ENCODE measurements at places on chromosomes 5 and 9.

DNA sequence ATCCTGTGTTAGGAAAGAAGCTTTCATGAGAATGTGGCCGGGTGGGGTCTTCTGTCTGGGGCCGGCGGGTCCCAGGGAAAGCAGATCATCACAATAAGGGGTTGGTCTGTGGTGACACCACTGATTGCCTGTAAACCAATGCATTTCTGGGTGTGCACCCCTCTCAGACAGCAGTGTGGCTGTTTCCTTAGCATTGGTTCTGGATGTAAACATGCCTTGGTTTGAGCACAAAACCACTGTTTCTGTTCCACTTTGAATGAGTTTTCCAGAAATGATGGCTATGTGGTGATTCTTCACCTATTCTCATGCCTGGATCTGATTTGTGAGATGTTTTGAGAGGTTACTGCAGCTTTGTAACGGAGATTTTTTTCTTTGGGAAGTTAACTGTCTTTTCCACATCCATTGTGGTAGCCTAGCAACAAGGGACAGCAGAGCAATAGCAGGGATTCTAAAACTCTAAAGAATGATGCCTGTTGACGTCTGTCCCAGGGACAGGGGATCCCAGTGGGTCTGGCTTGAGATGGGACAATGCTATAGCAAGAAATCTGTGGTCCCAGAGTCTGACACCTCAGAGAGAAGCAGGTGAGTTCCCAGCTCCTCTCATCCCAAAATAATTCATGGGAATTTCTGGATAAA is at the start of gene CCDC192:
CCDC192 (plus strand) TSS at position 466 of the 636 bp plus-strand sequence; CDS start at position 521, 55 bp downstream.
- no peak for DNase-seq

- DNase-seq = no peak
Measured at GRCh38 chr9:118693645-118694044, 675.6 kb downstream of the BRINP1 start.

GRCh38 chr9:74573640-74574191 is 76.6 kb downstream of the RORB start:
- DNase-seq = no peak

DNA sequence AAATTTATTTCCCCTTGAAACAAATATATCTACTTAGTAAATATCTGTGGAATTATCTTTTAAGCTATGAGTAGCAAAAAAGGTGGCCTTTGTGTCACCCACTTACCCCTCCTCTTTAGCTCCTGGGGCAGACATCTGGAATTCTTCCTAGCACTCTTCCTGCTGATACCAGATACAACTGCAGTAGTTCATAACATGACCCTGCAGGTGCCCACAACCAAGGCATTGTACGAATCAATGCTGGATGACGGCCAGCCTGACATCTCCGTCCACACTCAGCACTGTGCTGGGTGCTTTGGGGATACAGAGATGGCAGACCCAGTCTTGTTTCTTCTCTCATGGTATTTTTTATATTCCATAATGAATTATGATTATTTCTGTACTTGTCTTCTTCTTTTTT is 152.3 kb downstream of the GOLPH3 start:
- no peak for DNase-seq

GRCh38 chr9:21096901-21097255 is 19.1 kb upstream of the IFNB1 start:
- DNase-seq = no peak

DNA sequence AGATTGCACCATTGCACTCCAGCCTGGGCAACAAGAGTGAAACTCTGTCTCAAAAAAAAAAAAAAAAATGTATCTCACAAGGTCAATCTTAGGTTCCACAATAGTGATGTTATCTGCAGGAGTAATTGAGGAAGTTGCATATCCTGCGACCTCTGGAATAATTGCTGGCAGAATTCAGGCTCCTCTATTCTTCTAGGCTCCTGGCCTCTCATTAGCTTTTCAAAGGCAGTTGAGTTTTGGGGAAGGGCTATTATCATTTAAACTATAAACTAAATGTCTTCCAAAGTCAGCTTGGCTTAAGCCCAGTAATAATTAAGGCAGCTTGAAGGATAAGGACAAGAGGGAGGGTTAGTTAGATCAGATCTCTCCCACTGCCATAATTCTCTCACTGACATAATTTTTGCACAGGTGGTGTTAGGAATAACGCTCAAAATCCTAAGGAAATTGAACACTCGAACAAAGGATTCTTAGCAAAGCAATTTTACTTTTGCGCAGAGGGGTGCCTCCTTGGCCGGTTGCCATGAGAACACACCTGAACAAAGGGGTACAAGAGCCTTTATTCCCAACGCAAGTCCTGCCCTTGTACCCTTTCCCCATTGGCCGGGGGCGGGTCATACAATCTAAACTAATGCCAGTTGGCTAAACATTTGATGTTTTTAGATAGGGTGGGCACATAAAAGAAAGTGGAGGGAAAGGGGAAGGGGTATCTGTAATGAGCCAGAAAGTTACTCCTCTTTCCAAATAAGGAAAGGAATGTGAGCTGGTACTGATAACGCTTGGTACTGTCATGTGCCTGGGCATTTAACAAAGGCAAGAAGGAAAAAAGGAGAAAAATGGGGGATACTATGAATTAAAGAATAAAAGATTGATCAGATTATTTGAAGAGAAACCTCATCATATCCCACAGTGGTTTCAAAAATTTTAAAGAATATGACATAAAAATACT is 106.4 kb upstream of the CCNG1 start:
- DNase-seq = no peak

DNA sequence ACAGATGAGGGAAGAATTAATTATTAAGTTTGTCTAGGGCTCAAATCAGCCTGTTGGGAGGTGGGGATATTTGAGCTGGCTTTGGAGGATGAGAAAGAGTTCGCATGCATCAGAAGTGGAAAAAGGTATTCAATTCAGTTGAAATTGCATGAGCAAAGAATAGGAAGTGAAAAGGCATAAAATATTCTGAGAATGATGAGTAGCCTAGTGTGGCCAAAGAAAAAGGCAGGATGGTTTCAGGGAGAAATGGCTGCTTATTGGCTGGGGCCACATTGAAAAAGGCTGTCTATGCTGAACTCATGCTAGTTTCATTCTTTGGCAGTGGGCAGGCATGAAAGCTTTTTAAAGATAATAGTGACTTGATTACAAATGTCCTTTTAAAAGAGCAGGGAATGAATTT is 235.4 kb upstream of the RIOK2 start:
- no peak for DNase-seq

- DNase-seq = no peak
Measured at GRCh38 chr9:77532607-77533006, 115.5 kb downstream of the GNA14 start.

DNA sequence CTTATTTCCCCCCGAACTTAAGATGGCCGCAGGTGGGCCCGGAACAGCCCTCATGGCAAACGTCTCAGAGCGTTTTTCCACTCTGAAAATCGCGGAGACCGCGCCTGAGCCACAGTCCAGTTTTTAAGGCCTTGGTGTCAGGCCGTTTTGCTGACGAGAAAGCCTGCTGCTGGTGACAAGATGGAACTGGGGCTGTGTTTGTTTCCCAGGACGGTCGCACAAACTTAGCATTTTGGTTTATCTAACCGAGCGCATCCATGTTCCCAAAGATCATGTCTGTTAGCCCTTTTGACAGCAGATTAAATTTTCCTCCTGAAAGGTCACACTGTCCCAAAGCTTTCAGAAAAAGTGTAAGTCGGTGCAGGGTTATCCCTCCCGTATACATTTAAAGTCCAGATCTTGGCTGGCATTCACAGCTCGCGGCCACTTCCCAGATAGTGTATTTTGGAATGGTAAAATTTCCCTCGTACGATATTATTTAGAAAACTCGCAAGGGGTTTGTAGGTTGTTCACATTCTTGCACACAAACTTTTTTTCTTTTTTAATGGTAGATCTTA is 812 bp downstream of the SREK1 start:
- DNase-seq = peak; percentile 60

GRCh38 chr9:93630806-93631411 is 54.5 kb downstream of the PHF2 start:
- DNase-seq = no peak

DNA sequence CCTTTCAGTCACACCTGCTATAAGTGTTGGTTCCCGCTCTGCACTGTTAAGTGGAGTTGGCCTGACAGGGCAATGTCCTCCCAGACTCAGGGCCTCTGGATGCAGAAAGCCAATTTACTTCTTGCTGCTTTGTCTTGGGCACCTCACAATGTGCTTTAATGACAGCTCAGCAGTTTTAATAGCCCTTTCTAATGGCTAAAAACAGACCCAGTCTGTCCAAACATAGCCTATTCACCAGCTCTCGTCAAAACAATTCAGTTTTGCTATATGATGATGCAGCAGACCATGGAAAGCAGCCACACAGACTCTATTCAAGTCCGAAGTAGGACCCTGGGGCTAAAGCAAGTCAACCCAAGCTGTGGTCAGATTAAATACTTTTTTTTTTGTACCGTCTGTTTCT is 529.1 kb upstream of the SEMA6A start:
- no peak for DNase-seq

- DNase-seq = peak; percentile 40
Measured at GRCh38 chr5:55172937-55173686, at the start of gene CDC20B. Gene CDC20B (minus strand): TSS chr5:55173177. CDS start chr5:55173000, 177 bp downstream.

GRCh38 chr5:159873680-159874079 is 42.6 kb upstream of the ADRA1B start:
- no peak for DNase-seq

GRCh38 chr5:93578813-93579691 is 2.0 kb downstream of the NR2F1-AS1 start:
- no peak for DNase-seq

- no peak for DNase-seq
Measured at GRCh38 chr9:84230355-84231145, 110.0 kb downstream of the SLC28A3 start.

DNA sequence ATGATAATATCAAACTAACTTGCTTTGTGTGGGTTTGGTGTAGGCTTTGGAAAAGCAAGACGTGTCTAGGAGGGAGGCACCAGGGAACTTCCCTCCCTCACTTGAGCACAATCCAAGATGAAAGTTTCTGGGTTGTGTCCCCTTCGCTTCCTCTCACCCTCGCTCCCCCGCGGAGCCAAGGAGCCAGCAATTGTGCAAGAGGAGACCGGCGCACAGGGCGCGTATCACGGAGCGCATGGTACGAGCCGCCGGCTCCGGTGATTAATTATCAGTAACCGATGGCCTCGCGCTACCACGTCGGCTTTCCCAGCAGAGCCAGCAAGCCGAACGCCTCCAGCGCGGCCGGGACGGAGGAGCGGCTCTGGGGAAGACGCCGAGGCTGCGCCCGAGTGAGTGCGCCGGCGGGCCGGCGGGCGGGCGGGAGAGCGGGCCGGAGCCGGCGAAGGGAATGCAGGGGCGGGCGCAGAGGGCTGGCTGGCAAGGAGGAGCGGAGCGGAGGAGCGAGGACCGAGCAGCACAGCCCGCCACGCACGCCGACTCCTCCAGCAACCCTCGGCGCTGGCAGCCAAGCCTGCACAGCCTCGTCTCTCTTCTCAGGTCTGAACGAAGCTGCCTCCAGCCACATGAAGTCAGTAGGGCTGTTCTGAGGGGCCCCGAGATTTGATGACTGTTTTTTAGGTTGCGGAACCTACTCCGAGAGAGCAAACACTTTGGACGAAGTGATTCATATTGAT is 143.6 kb downstream of the BNC2 start:
- no peak for DNase-seq

DNA sequence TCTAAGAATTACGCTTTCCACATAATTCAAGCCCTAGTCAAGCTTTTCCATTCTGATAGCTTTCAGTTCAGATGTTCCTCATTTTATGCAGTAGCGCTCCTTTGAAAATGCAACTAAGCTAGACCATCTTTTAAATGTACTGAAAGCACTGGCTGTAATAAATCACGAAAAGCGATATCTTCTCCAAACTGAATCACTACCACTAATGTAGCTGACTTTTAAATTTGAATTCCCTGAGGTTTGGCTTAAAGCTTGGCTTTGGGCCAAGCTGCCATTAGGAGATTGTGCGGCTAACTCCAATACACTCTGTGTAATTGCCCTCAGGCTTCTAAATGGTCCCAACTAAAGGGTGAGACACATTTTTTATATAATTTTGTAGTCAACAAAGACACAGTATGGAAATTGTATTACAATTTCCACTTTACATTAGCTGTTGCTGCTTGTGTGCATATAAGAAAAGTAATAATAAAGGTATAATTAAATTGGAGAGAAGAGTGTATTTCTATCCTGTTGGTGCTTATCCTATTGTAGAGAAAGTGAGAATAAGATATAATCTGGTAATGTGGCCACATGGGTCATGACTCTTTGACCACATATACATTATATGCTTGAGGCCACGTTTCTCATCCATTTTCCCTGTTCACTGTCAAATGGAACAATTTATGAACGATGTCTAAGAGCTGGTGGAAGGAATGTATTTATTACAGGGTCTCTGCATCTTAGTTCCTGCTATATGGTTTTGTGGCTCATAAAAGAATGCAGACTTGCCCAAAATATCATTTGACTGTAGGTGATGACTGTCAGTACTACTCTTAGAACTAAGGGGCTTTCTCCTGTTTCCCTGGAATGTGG is 118.7 kb upstream of the TAF11L2 start:
- no peak for DNase-seq

- no peak for DNase-seq
Measured at GRCh38 chr9:136748666-136749611, 614 bp upstream of the LCN6 start.

DNA sequence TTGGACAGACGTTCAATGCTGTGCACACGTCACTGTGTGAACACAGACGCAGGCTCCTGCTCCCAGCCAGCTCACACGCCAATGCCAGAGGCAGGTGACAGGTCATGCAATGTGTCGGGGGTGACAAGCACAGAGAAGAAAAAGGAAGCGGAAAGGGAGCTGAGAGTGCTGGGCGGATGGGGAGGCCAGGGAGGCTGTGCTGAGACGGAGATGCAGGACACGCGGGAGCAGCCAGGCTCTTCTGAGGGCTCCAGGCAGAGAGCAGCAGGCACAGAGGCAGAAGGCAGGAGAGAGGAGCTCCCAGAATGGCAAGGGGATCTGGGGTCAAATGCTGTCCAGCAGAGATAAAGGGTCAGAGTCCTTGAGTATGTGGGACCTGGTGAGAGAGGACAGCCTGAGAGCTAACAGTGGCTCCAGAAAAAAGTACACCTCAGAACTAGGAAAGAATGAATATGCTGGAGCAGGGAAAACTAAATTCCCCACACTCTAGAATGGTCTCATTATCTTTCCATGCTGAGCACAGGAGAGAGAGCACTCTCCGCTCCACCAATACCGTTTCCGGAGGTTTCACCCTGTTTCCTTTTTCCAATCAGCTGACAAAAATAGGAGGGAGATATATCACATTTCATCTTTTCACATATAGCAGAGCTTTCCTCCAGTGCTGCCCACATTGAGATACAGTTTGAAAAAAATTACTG is 32.8 kb upstream of the NSMF start:
- DNase-seq = no peak

GRCh38 chr9:75238311-75238976 is 150.1 kb downstream of the OSTF1 start:
- DNase-seq = peak; percentile 34

DNA sequence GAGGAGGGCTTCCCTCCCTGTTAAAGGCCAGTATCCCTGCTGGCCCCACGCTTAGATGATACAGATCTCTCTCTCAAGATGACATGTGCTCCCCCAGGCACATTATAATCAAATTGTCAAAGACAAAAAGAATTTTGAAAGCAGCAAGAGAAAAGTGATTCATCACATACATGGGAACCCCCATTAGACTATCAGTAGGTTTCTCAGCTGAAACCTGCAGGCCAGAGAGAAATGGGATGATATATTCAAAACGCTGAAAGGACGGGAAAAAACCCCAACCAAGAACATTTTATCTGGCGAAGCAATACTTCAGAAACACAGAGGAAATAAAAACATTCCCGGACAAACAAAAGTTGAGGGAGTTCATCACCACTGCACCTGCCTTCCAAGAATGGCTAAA is 78.7 kb downstream of the CAMSAP1 start:
- no peak for DNase-seq
